Stimulated activated CD8-positive, alpha-beta memory T cell treated with anti-CD3 and anti-CD28 coated beads, Interleukin-4, amount 100 ng/mL, for 1 hour (primary cell): ENCODE measurements at places on chromosomes 2 and 18.
A peak's percentile ranks its signal among the peaks of the same experiment; 100 is the strongest.

- no peak for DNase-seq
Measured at GRCh38 chr2:42216694-42217093, 47.5 kb downstream of the EML4 start.

DNA sequence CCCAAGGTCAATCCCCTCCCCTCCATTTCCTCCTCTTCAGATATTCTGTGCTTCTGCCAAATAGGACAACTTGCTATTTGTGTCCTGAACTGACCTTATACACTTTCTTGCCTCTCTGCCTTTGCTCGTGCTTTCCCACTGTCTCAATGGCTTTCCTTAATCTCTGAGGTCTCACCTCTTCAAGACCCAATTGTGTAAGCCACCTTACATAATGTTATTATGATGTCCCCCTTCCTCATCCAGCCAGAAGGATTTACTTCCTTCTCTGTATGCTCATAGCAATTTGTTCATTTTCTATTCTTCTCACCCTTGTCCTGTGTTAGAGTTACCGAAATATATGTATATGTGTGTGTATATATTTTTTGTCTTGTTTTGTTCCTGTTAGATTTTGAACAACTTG lies 26.9 kb upstream of the DARS1 start:
- DNase-seq, result no peak

GRCh38 chr18:23908827-23909226 lies 105.7 kb upstream of the TTC39C start:
- DNase-seq, result no peak

- no peak for DNase-seq
Measured at GRCh38 chr2:30601375-30601774, 154.3 kb downstream of the LCLAT1 start.

- DNase-seq, result no peak
Measured at GRCh38 chr2:6372317-6372901, 493.3 kb downstream of the CMPK2 start.

GRCh38 chr2:96626553-96626942 lies 11.6 kb downstream of the KANSL3 start:
- no peak for DNase-seq

DNA sequence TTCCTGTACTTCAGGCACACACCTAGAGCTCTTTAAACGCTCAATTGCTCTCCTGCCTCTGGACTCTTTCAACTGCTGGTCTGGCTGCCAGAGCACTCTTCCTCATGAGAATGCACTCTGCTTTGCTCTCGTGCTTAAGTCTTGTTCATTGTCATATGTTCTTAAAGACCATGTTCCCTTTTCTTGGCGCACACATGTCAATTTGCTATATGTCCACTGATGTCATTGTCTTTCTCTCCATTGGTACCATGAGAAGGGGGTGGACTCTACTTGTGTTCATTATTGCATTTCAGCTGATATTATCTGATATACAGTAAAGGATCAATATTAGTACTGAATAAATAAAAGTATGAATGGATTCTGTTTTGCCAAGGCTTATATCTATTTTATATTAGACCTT lies 16.8 kb downstream of the SPHKAP start:
- DNase-seq, result no peak

- no peak for DNase-seq
Measured at GRCh38 chr2:58032016-58032763, 14.4 kb upstream of the VRK2 start.

GRCh38 chr18:79185648-79186047 lies 116.5 kb downstream of the ATP9B start:
- DNase-seq, result no peak

GRCh38 chr2:216909541-216910210 lies 49.8 kb upstream of the TNP1 start:
- DNase-seq, result no peak

DNA sequence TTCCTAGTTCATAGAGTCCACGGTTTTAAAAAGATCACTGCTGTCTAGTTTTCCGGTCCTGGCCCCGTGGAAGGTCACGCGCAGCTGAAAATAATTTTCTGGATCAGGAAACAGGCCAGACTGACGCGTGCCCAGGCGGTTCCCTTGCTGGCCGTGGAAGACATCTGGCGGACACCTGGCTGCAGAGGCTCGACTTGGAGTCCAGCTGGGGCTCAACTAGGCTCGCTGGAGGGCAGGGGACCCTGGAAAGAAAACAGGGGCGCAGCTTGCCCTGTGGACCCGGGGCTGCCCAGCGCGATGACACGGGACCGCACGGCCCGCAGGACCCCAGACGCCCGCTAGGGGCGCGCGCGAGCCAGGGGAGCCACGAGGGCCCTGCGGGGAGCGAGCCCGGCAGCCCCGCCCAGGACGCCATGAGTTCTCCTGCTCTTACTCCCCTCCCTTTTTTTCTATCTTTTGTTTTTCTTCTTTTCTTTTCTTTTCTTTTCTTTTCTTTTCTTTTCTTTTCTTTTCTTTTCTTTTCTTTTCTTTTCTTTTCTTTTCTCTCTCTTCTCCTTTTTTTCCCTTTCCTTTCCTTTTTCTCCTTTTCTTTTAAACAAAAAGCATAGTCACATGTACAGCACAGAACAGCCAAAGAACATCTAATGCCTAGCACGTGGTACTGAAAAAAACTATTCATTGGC lies 43.2 kb upstream of the UBE2F start:
- peak; percentile 51 for DNase-seq

DNA sequence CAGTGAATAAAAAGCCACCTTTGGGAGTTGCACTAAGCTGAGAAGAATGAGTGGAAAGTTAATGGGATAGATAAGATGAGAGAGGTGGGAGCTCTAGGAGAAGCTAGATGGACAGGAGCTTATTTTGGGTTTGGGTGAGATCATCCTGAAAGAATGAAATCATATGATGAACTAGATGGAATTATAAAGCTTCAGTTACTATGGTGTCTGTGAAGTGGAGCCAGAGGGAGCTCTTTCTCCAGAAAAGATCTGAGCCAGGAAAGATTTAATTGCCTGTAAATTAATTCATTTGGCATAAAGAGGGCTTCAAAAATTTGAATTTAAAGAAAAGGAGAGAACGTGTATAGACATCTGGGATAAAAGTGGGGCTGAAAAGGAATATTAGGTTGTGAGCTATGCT lies 10.3 kb downstream of the DNAH6 start:
- no peak for DNase-seq

DNA sequence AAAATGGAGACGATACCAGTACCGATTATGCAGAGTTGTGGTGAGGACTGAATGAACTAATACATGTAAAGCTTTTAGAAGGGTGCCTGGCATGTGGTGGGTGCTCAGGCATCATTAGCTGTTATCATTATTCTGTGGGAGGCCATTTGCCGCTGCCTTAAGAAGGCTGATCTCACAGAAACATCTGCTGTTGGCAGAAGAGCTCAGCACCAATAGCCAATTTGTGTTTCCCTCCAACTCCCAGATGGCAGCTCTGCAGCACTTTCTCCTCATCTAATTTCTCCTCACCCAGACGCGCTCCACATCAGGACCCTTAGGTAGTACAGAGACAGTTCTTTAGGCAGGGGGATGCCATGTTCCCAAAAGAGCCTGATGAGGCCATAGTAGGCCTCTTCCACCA lies 15.8 kb upstream of the CYP1B1 start:
- DNase-seq, result no peak

GRCh38 chr2:216596236-216596979 lies 36.8 kb upstream of the IGFBP2 start:
- DNase-seq, result no peak

DNA sequence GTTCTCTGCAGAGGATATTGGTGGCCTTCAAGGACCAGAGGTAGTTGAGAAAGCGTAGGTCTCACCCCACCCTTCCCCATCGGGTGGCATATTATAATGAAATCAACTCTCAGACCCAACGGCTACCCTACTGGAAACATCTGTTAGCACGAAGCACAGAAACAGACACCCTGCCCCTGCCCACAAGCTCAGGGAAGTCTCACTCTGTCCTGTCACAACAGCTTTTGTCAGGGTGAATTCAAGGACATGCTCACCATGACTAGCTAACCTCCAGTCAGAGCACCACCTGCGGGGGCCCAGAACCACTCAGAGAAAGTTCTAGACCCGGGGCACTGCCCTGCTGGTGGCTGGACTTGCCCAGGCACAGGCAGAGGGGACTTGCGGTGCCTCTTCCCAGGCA lies 3.5 kb upstream of the B3GNT7 start:
- DNase-seq, result no peak

DNA sequence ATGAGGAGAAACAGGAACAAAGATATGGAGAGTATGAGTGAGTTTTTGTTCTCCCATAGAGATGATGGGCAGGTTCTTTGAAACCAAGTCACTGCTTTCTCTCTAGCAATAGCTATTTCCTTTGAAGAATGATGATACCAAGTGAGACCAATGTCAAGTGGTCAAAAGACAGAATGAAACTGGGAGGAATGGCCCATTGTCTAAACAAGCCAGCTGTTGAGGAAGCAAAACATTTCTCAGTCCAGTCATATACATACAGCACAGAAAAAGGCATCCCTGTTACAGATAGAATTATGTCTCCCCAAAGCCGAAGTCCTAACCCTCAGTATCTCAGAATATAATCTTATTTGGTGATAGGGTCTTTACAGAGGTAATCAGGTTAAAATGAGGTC lies 66.1 kb upstream of the EPC2 start:
- DNase-seq, result no peak

DNA sequence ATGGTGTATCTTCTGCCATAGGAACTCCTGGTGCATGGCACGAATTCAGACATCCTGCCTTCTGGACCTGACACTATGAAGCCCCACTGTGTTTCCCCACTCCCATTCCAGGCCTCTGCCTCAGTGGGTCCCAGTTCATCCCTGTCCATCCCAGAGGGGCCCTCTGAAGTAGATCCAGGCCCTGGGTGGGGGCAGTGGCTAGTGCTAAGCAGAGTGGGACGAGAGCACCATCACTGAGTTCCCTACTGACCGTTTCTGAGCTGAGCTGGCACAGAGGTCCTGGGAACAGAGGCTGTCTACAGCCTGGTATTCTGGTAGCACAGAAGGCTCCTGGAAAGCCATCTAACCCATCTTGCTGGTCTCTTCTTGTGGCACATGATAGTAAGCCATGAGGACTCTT lies 54.0 kb downstream of the ATOH8 start:
- no peak for DNase-seq

DNA sequence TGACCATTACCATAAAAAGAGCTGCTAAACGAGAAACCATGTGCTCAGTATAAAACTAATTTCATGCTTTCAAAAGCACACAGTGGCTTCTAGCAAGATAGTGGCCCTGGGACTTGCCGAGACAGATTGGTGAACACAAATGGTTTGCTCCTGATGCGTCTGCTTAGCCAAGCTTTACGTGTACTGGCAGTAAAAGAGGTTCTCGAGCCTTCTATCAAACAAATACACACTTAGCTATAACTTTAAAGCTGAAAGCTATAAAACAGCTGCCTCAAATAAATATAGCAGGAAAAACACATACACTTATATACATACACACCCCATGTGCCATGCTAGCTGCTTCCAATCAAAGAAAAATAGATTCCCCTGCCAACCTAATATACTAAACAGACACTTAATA lies 117.0 kb downstream of the ZNF385B start:
- DNase-seq, result no peak

- DNase-seq, result no peak
Measured at GRCh38 chr18:55219059-55219458, 259.8 kb upstream of the CCDC68 start.

DNA sequence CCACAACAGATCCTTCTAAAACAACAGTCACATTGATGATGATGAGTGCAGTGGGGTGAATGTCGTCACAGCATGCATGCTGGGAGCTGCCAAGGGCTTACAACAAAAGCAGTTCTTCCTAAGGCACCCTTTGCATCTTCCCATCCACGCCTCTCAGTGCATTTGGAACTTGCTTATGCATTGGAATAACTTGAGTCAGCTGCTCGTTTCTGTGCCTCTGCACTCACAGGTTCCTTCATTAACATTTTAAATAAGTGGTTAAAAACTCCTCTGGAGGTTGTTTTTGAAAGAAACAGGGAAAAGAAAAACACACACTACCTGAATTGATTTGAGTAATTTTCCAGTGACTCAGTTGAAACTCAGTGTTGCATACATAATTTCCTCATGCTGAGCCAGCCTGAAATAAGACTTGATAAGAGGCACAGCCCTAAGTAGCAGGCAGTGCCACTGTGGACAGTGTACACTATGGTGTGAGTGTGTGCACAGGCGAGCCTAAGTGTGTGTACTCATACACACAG lies 46.8 kb upstream of the TRIM43B start:
- no peak for DNase-seq

- DNase-seq, result no peak
Measured at GRCh38 chr2:121046335-121046734, 238.7 kb downstream of the TFCP2L1 start.

DNA sequence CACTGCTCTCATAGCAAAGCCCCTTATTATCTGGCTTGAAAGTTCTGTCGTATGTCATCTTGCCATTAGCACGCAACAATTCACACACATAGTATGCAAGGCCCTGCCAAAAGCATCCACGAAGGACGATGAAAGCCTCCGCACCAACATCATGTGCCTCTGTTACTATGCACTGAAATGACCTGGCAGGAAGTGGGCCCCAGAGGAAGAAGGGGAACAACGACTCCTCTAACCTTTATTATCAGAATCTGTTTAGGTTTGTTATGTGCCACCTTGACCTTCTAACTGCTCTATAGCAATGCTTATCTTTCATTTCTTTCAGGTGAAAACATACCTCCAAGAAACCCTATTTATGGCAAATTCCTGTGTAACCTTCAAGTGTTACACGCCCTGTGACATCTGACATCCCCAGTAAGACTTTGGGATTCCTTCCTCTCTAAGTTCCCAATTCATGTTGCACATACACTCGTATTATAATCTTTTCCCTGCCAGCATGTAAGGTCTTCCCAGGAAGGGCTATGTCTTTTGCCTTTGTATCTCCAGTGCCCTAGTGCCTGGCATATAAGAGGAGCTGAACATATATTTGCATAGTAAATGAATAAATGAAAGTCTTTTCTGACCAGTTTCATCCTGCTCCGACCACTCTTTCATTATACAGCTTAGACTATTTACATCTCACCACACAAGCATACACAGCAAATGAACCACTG lies 7.0 kb upstream of the NDUFV2 start:
- no peak for DNase-seq

- no peak for DNase-seq
Measured at GRCh38 chr2:121018136-121019061, 266.6 kb downstream of the TFCP2L1 start.
